ENCODE measurements at places on chromosomes 1 and 21.

GRCh38 chr1:117664314-117664713 is 58.5 kb downstream of the TENT5C start:
- no peak for DNase-seq

GRCh38 chr1:191490303-191490702 is 668.0 kb upstream of the RGS18 start:
- no peak for DNase-seq

- no peak for DNase-seq
These were observed 7.7 kb upstream of the SLC5A9 start for GRCh38 chr1:48214820-48215219.

DNA sequence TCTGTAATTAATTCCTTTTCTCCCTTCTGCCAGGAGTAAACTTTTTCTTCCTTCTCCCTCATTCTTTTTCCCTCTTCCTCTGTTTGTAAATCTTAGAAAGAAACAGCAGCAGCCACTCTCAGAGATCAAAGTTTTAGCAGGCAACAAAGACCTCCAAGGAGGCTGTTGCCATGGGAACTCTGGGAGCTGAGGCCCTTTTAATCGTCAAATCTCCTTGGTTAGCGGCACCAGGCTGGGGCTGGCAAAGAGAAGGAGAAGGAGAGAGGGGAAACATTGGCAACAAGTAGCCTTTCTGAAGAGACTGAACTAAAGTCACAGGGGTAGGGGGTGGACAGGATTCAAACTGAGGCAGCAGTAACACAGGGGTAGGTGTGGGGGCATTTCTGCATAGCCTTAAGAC is 25.2 kb downstream of the ILDR2 start:
- DNase-seq, result no peak

DNA sequence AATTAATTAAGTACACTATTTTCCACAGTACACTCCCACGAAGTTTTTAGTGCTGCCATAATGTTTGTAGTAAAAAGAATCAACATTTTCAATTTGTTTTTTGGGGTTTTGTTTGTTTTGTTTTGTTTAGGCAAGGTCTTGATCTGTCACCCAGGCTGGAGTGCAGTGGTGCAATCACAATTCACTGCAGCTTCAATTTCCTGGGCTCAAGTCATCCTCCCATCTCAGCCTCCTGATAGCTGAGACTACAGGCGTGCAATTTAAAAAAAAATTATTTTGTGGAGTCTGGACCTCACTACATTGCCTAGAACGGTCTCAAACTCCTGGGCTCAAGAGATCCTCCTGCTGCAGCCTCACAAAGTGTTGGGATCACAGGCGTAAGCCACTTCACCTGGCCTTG is 11.4 kb downstream of the GLUL start:
- no peak for DNase-seq

- DNase-seq, result no peak
These were observed 6.9 kb upstream of the LRP8 start for GRCh38 chr1:53334781-53335180.

GRCh38 chr1:157844089-157844830 is 2.7 kb upstream of the CD5L start:
- DNase-seq, result no peak

DNA sequence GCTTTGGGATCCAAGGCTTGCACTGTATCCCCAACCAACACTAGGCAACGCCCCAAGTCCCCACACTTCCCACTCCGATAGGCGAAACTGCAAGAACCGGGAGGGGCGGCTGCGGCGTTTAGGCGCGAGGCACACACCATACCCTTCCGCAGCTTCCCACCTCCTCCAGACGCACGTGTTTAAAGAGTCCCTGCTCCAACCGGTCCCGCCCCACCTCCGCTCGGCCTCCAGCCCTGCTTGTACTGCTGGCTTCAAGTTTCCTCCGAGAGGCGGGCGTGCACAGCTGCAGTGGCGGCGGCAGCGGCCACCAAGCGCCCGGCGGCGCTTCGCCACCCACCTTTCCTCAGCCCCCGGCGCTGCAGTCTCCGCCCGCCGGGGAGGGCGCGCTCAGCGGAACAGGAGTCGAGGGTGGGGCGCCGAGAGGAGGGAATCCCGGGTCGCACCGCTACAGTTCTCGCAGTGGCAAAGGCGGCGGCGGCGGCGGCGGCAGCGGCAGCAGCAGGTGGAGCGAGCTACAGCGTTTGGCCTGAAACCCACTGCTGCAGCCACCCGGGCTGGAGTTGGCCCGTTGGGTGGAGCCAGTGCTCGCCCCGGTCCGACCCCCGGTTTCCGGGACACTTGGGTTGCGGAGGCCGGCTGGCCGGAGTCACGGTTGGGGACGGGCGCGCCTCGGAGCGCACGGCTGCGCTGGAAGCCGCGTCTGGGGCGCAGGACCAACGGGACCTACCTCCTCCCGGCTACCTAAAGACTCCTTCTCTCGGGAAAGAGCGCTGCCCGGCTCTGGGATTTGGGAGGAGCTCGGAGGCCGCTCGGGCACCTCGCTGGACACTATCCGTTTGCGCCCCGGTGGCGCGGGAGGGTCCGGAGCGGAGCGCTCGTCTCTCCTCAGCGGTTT is at the start of gene CNIH3:
CNIH3 (plus strand) TSS at position 457 of the 895 bp plus-strand sequence. CDS start 858 bp downstream, outside the sequence.
- peak; percentile 53 for DNase-seq

DNA sequence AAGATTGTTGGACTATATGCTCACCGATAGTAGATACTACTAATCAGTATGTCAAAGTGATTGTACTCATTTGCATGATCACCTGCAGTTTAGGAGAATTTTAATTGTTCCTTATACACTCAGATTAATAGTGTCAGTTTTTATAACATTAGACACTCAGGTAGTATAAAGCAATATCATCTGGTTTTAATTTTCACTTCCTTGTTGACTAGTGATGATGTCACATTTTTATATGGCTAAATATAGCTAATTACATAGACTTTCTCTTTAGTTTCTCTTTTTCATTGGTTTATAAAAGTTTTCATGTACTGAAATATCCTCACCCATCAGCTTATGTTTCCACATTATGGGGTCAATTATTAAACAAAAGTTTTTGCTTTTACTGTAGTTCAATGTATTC is 1332.4 kb upstream of the ADGRL2 start:
- no peak for DNase-seq

DNA sequence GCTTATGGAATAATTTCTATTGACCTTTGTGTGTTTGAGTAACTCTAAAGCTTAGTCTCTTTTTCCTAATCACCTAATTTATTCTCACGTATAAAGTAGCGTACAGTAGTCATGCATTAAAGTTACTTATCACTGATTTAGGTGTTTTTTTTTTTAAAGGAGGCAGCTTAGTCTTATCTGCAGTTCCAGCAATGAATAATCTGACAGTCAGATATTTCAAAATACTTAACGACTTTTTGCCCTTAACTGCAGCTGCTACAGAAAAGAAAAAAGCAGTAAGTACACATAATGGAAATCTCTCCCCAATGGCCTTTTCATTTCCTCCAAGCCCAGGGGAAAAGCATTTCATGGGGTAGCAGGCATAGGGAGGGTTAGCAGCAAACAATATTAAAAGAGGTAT is 54.6 kb downstream of the SLC35F3 start:
- DNase-seq, result no peak

DNA sequence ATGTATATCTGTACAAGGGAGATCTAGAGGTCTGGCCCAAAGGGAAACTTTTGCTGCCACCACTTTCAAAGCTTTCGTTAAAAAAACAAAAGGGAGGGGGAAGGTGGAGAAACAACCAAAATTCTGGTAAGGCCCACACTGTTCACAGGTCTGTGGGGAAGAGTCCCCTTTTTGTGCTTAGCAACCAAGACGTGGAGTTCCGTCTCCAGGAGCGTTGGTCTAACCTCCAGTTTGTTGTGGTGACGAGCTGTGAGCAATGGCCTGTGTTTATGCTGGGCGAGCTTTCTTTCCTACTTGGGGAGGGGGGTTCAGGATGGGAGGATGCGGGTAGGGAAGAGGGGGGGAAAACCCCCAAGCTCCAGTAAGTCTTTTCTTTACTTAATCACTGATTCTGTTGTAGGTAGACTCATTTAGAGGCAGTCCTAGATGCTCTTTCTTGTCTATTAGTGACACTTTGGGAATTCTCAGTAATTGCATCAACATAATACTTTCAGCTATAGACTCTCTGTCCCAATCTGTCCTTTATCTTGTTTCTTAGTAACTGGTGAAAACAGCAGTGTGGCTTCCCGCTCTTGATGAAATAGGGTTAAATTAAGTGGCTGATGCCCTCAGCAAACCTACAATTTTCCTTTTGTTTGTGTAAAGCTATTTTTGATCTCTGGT is 1.5 kb downstream of the HIPK1 start:
- peak; percentile 21 for DNase-seq

- no peak for DNase-seq
These were observed 145.1 kb upstream of the SMYD2 start for GRCh38 chr1:214135886-214136285.

DNA sequence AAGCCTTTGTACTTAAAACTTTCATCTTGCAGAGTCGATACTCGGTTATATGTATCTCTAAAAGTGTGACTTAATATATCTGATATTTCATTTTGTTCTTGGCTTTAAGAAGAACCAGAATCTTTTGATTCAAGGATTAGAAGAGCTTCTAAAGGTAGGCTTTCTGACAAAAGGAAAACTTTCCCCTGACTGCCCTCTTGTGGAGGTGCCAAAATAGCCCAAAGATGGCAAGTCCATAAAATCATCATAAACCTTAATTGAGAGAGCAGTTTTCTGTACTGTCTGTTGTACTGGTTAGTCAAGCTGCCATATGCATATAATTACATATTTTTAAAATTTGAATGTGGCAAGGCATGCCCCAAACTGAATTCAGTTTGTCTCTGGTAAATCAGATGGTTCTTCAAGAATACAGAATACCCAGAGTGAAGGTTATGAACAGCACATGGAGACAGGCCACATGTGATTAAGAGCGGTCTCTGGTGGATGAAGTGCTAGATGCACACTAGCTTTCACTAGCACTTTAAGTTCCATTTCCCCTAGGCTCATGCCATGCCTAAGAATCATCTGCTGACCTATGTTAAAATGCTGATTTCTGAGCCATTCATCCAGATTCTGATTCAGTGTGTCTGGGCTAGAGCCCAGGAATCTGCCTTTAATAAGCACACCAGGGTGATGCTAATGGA is 27.7 kb upstream of the ELAVL4 start:
- DNase-seq, result peak; percentile 25

DNA sequence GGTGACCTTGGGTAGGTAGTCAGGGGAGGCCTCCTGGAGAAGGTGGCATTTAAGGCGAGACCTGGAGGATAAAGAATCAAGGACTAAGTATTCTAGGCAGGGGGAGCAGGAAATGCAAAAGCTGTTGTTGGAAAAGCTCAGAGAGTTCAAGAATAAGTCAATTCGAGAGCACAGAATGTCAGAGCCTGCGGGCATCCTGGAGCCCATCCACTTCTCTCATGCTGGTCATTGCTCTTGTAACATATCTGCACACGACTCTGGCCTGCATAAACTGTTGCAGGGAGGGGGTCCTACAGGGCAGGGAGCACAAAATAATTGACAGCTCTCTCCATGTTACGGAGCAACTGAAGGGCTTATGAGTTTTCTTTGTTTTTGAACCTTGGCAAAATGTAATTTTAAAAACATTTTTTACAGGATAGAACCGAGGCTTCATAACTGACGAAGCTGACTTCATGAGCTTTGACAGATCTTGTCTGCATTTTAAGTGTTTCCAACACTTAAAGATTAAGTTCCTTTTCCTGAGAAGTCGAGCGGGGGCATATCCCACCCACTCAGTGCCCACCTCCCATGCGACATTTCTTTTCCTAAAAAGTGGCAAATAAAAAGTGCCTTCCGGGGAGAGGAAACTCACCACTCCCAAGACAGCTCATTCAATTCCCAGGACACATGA is 4.2 kb downstream of the PLA2G5 start:
- no peak for DNase-seq

DNA sequence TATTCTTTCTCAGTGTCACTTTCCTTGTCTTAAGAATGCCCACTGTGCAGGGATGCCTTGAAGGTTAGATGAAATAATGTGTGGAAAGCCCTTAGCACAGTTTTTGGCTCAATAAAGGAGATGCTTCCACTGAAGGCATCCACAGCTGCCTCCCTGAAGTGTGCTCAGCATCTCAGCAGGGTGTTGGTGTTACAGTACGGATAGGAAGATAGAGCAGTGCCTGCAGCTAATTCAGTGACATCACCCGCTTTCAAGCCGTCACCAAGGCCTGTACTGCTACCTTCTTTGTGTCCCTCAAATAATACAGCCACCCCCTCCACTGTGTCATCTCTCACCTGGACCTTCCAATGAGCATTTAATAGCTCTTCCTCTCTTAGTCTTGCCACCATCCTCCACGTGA is 59.0 kb downstream of the NDUFS5 start:
- DNase-seq, result no peak

DNA sequence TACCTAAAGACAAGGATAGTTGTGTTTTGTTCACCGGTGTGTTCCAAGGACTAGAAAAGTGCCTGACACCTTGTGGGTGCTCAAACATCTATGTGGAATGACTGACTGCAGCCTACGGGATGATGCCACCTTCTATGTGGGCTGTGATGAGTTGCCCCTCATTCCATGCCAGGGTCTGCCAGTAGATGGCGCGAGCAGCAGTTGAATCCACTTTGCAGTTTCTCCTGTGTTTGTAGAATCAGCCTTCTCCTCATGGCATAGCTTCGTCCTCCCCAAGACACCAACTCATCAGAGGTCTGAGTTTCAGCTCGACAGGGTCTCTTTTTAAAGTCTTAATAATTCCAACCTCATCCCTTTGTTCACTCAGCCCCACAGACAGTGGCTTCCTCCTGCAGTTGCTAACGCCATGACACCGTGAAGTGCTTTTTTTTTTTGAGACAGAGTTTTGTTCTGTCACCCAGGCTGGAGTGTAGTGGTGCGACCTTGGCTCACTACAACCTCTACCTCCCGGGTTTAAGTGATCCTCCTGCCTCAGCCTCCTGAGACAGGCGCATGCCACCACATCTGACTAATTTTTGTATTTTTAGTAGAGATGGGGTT is 133.7 kb downstream of the CAPN8 start:
- peak; percentile 62 for DNase-seq

- no peak for DNase-seq
These were observed 3.4 kb downstream of the KIAA0319L start for GRCh38 chr1:35553851-35554250.

GRCh38 chr1:219299420-219299819 is 125.7 kb downstream of the LYPLAL1 start:
- no peak for DNase-seq

- no peak for DNase-seq
These were observed 18.8 kb upstream of the GRIK1 start for GRCh38 chr21:29958551-29958950.

DNA sequence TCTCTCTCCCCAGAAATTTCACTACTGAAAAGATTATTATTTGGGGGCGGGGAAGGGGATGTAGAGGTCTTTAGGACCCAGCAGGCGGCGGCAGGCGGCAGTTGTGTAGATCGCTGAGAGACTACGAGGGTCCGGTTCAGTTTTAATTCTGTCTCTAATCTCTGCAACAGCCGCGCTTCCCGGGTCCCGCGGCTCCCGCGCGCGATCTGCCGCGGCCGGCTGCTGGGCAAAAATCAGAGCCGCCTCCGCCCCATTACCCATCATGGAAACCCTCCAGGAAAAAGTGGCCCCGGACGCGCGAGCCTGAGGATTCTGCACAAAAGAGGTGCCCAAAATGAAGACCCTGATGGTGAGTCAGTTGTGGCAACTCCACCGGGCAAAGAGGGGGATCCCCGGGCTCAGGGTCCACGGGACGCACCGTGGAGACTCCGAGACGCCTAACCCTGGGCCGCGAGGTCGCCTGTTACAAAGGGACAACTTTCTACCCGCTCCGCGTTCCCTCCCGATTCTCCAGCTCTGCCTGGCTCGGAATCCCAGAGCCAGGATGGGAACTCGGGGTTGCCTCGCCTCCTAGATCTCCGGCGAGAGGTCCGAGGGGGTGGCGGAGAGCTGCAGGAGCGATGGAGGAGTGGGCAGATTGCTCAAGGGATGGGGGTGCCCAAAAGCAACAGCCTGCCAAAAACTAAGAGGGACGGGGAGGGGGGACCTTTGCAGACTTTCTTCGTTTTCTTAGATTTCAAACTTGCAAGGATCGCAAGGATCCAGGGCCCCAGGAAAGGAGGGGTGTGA is at the start of gene ST6GALNAC5:
ST6GALNAC5 (plus strand) TSS at position 139 of the 789 bp plus-strand sequence.
- peak; percentile 60 for DNase-seq

All from urothelium cell line (cell line).